Activated CD8-positive, alpha-beta T cell treated with anti-CD3 and anti-CD28 coated beads, Interleukin-2, amount 10 ng/mL, durations not matched to agents 7 days and 5 days (primary cell): ENCODE measurements at places on chromosomes 3 and 15. TPM values are rescaled to one million over a fixed set of nuclear protein-coding genes. Genes with fewer than 3 reads are reported as not detected.

- H3K27me3 ChIP-seq, result no peaks in the 10 kb centered on the region
- H3K4me3 ChIP-seq, result no peak overlapping the region
- H3K4me1 ChIP-seq, result no peaks in the 10 kb centered on the region
- no peaks in the 10 kb centered on the region for H3K36me3 ChIP-seq
Measured at GRCh38 chr15:47244361-47244760, 472.9 kb upstream of the SEMA6D start.

GRCh38 chr3:184752361-184752760 lies 40.5 kb upstream of the MAGEF1 start:
- no peak overlapping the region for H3K27ac ChIP-seq
- H3K27me3 ChIP-seq, result peaks cover 12% of the 10 kb centered on the region
- H3K4me3 ChIP-seq, result no peak overlapping the region
- H3K36me3 ChIP-seq, result no peaks in the 10 kb centered on the region
- no peaks in the 10 kb centered on the region for H3K4me1 ChIP-seq

- no peaks in the 10 kb centered on the region for H3K4me1 ChIP-seq
- no peaks in the 10 kb centered on the region for H3K27me3 ChIP-seq
- no peak overlapping the region for H3K4me3 ChIP-seq
- no peak overlapping the region for H3K27ac ChIP-seq
Measured at GRCh38 chr3:106566277-106566676, 697.5 kb upstream of the CBLB start.

DNA sequence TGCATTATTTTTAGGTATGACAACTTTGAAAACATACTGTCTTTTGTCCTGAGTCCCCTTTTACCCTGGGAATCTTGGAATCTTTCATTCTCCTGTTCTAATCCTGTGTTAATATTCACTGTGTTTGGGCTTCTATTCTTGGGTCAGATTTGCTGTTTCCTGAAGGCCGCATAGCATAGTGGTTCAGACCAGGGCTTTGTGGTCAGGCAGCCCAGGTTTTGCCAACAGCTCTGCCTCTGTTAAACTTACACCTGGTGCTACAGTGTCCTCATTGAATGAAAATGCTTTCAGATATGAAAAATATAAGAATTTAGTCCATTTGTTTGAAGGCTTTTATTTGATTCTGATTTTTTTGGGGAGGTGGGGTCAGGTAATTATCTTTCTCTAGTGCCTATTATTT lies 58.4 kb downstream of the SLC25A26 start:
- no peak overlapping the region for H3K4me3 ChIP-seq
- no peak overlapping the region for H3K27ac ChIP-seq
- H3K4me1 ChIP-seq, result peaks cover 16% of the 10 kb centered on the region

- no peaks in the 10 kb centered on the region for H3K27me3 ChIP-seq
- H3K27ac ChIP-seq, result no peak overlapping the region
- H3K4me1 ChIP-seq, result no peaks in the 10 kb centered on the region
- no peak overlapping the region for H3K4me3 ChIP-seq
- no peak for DNase-seq
- H3K36me3 ChIP-seq, result no peaks in the 10 kb centered on the region
Measured at GRCh38 chr3:191737742-191738141, 276.8 kb downstream of the PYDC2 start.

DNA sequence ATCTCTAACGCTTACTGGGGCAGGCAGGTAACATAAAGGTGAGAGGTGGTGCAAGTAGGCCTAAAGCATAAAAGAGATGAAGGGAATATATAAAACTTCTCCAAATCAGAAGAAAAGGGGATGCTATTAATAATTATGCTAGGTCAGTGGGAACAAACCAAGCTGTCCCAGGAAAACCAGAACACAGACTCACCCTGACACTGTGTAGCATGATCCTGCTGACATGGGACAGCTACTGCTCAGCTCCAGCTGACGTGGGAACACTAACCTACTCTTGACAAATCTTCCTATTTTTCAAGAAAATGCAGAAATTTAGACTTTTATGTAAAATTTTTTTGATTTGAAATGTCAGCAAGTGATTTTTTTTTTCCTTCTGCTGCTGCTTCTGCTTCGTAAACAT lies 203.5 kb downstream of the KCNMB2 start:
- no peaks in the 10 kb centered on the region for H3K4me1 ChIP-seq
- H3K27ac ChIP-seq, result no peak overlapping the region
- no peak overlapping the region for H3K4me3 ChIP-seq
- no peak for DNase-seq
- H3K27me3 ChIP-seq, result no peaks in the 10 kb centered on the region

- DNase-seq, result no peak
- peaks cover 7% of the 10 kb centered on the region for H3K4me1 ChIP-seq
- peak overlapping the region; percentile 57 for H3K4me3 ChIP-seq
- no peaks in the 10 kb centered on the region for H3K36me3 ChIP-seq
Measured at GRCh38 chr3:135965129-135965505, 411 bp upstream of the PPP2R3A start.

GRCh38 chr3:135248213-135248612 lies 453.2 kb downstream of the EPHB1 start:
- H3K36me3 ChIP-seq, result no peaks in the 10 kb centered on the region
- no peak overlapping the region for H3K27ac ChIP-seq
- H3K4me3 ChIP-seq, result no peak overlapping the region
- no peak for DNase-seq
- no peaks in the 10 kb centered on the region for H3K27me3 ChIP-seq

GRCh38 chr3:187811585-187812250 lies 66.5 kb upstream of the BCL6 start:
- no peaks in the 10 kb centered on the region for H3K27me3 ChIP-seq
- H3K36me3 ChIP-seq, result peaks cover 3% of the 10 kb centered on the region
- H3K4me3 ChIP-seq, result no peak overlapping the region
- H3K4me1 ChIP-seq, result peaks cover 23% of the 10 kb centered on the region

GRCh38 chr15:58260725-58261267 lies 122.6 kb downstream of the AQP9 start:
- no peaks in the 10 kb centered on the region for H3K36me3 ChIP-seq
- peaks cover 3% of the 10 kb centered on the region for H3K4me1 ChIP-seq
- no peak for DNase-seq

GRCh38 chr15:83098079-83098478 lies 9.4 kb upstream of the TM6SF1 start:
- no peak overlapping the region for H3K4me3 ChIP-seq
- H3K36me3 ChIP-seq, result peaks cover 4% of the 10 kb centered on the region
- H3K27ac ChIP-seq, result no peak overlapping the region
- peaks cover 45% of the 10 kb centered on the region for H3K27me3 ChIP-seq

DNA sequence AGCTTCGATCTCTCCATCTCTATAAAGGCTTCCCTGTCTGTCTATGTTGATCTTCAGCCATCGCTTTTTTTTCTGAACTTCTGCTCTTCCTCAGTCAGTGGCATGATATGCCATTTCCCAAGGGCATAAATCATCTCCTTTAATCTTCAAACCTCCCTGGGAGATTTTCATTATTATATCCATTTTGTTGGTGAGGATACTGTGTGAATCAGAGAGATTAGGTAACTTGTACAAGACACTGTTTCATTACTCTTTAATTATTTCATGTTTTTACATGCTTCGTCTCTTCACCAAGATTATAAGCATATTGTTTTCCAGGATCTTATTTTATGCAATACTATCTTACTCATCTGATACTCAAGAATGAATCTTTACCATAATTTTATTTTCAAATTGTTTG lies 124.8 kb upstream of the ATP11B start:
- no peaks in the 10 kb centered on the region for H3K36me3 ChIP-seq
- no peak overlapping the region for H3K4me3 ChIP-seq
- no peak overlapping the region for H3K27ac ChIP-seq
- H3K27me3 ChIP-seq, result peaks cover 15% of the 10 kb centered on the region
- DNase-seq, result no peak
- H3K4me1 ChIP-seq, result no peaks in the 10 kb centered on the region

GRCh38 chr15:51760805-51761204 lies 9.4 kb downstream of the TMOD2 start:
- no peak overlapping the region for H3K4me3 ChIP-seq
- DNase-seq, result no peak
- no peaks in the 10 kb centered on the region for H3K36me3 ChIP-seq
- peaks cover 6% of the 10 kb centered on the region for H3K4me1 ChIP-seq
- no peaks in the 10 kb centered on the region for H3K27me3 ChIP-seq

GRCh38 chr15:32979710-32980109 lies 214.8 kb downstream of the FMN1 start:
- no peak overlapping the region for H3K4me3 ChIP-seq
- no peak for DNase-seq
- no peak overlapping the region for H3K27ac ChIP-seq
- no peaks in the 10 kb centered on the region for H3K36me3 ChIP-seq
- peaks cover 8% of the 10 kb centered on the region for H3K27me3 ChIP-seq
- no peaks in the 10 kb centered on the region for H3K4me1 ChIP-seq

DNA sequence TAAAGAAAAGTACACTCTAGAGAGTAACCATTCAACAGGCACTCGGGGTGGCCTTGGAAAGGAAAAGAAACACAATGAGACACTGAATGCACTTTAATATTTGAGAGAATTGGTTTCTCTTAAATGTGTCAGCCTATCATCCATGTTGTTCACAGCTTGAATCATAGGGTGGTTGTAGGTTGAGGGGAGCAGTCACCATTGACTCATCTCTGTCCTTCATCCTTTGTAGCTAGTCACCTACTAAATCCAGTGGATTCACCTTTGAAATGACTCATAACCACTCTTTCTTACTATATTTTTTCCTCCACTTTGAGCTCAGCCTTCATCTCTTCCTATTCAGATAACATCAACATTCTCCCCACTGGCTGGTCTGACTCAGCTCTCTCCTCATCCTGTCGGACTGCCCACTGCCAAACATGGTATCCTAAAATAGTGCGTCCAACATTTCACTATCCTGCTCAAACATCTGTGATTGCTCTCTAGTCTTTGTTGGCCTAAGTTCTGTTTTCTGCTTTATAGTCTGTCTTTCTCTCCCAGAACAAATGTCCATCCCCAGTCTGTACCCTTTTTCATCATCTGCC lies 182.7 kb upstream of the GADL1 start:
- peaks cover 14% of the 10 kb centered on the region for H3K4me1 ChIP-seq
- peak overlapping the region; percentile 28 for H3K27ac ChIP-seq
- peaks cover 2% of the 10 kb centered on the region for H3K27me3 ChIP-seq
- no peaks in the 10 kb centered on the region for H3K36me3 ChIP-seq
- DNase-seq, result no peak

DNA sequence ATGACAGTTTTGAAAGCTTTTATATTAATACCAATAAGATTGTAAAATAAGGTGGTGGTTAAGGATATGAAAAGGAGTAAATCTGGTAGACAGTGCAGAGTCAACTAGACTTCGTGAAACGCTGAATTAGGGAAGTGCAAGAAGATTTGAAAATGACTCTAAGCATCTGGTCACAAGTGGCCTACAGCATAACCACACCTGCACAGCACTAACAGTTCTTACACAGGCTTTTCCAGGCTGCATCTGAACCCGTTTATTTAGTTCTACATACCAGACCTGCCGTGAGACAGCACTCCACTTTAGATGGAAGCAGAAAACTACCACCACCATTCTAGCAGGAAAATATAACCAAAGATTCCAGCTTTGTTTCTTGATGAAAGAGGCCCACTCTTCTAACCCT lies 1.9 kb downstream of the DMXL2 start:
- peaks cover 15% of the 10 kb centered on the region for H3K4me1 ChIP-seq
- DNase-seq, result no peak
- no peak overlapping the region for H3K27ac ChIP-seq
- peaks cover 36% of the 10 kb centered on the region for H3K27me3 ChIP-seq
- no peak overlapping the region for H3K4me3 ChIP-seq

DNA sequence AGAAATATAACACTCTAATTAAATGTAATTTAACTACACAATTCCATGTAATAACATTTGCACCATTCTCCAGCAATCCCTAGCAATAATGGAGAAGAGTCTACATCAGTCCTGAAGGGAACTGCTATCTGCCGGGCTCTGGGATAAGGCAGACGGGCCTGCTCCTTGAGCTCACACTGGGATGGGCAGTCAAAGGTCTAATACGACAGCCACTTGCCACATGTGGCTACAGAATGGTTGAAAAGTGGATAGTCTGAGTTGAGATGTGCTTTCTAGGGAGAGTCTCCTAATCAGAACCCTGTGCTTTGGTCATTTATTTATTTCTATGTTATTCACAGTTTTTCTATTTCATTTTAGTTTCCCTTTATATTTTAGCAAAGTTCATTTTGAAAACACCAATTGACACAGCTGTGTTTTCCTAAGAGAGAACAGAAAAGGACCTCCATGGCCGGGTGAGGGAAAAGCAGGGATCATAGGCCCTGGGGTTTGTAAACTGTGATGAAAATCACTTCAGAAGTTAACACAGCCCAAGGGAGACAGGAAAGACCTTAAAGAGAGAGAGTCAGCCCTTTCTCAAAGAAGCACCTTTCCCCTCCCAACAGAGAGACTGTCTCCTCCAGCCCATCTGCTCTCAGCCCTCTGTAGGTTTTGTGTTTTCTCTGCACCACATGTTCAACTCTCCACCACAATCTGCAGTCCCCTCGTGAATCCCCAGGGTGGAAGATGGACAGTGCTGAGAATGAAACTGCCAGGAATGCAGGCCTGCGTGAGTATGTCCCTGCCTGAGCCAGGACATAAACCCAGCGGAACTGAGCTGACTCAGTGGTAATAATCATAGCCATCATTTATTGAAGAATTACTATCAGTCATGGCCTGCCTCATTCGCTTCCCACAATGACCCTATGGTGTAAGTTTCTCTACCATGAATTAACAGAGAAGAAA lies 11.6 kb downstream of the FSIP1 start:
- peaks cover 29% of the 10 kb centered on the region for H3K4me1 ChIP-seq
- H3K4me3 ChIP-seq, result no peak overlapping the region
- no peaks in the 10 kb centered on the region for H3K27me3 ChIP-seq

- H3K36me3 ChIP-seq, result peaks cover 31% of the 10 kb centered on the region
- H3K4me1 ChIP-seq, result peaks cover 69% of the 10 kb centered on the region
- H3K27ac ChIP-seq, result no peak overlapping the region
- H3K27me3 ChIP-seq, result no peaks in the 10 kb centered on the region
- H3K4me3 ChIP-seq, result no peak overlapping the region
- no peak for DNase-seq
Measured at GRCh38 chr3:71710906-71711494, 14.2 kb downstream of the EIF4E3 start.

DNA sequence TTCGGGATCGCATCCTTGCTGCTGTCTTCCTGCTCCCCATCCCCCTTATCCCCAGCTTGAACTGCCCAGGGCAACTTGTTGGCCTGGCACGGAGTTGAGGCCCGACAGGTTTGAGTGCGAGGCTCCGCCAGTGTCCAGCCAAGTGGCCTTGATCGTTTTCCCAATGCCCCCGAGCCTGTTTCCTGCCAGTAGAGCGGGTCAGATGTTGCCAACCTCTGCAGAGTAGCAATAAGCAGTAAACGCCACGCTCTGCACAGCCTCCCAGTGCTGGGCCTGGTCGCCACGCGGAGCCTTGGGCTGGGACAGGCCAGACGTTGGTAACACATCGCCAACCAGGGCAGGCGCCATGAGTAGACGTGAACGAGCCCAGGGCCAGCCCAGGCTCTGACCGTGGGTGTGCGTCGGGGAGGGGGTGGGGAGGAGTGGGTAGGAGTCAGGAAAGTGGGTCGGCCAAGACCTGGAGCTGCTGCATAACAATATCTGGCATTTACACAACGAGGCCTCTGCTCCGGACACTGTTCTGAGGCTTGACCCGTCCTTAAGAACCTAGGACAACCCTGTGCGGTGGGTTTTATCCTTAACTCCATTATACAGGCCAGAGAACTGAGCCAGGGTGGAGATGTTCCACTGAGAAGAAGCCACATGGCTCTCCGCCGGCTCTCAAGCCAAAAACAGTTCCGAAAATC lies 444 bp upstream of the ABHD14A start:
- peak overlapping the region; percentile 98 for H3K4me3 ChIP-seq
- H3K27me3 ChIP-seq, result no peaks in the 10 kb centered on the region
- DNase-seq, result peak; percentile 35
- no peaks in the 10 kb centered on the region for H3K36me3 ChIP-seq

Gene CDHR4
- not detected for total RNA-seq

Gene C2CD4A
- not detected for total RNA-seq

Gene TAGLN3
- total RNA-seq, result not detected

Gene SYNPR
- total RNA-seq, result not detected

Gene MESP1
- 2.4 TPM for total RNA-seq

Gene RTP1
- not detected for total RNA-seq

Gene PSMD2
- 209 TPM for total RNA-seq

Gene CACNA1D
- 0.31 TPM for total RNA-seq

Gene MON1A
- total RNA-seq, result 13.4 TPM

Gene PLAAT1
- total RNA-seq, result not detected

Gene HRH1
- total RNA-seq, result 0.18 TPM

Gene LIPH
- total RNA-seq, result not detected

Gene TMC3
- not detected for total RNA-seq
